ENCODE measurements at places on chromosomes 2 and 18.

GRCh38 chr2:64225491-64225890, 81.3 kb upstream of the PELI1 start:
- peak; percentile 68 for DNase-seq

DNA sequence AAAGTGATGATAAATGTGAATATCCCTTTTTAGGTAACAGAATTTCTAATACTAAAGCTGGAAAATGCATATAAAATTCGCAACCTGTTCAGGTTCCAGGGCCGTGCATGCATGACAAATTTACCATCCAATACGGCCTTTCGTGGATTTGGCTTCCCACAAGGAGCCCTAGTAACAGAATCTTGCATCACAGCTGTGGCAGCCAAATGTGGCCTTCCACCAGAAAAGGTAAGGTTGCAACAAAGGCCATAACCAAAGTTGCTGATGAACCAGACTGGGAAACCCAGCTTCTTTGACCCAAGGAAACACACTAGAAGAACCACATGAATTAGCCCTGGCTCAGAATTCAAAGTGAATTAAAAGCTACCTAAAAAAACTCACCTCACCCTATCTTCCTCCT, 49.6 kb upstream of the BZW1 start:
- no peak for DNase-seq

DNA sequence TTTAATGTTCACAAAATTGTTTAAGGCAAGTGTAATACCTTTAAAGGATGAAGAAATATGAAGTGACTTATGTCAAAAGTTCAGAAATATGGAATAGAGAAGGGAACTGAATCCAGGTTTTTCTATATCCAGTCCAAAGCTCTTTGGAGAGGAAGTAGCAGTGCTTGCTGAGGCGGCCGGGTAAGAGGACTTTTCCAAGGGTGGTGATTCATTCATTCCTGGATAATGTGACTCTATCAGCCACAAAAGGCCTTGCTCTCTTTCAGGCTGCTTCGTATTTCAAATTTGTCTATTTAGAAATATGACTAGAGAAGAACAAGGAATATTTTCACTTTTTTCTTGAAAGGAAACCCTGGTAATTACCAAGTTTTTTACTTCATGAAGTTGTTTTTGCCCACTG, 830.1 kb upstream of the ZEB2 start:
- no peak for DNase-seq

- DNase-seq = no peak
These were observed 62.1 kb downstream of the MEX3C start for GRCh38 chr18:51135364-51135763.

GRCh38 chr2:449246-450067, 161.6 kb upstream of the ALKAL2 start:
- no peak for DNase-seq

DNA sequence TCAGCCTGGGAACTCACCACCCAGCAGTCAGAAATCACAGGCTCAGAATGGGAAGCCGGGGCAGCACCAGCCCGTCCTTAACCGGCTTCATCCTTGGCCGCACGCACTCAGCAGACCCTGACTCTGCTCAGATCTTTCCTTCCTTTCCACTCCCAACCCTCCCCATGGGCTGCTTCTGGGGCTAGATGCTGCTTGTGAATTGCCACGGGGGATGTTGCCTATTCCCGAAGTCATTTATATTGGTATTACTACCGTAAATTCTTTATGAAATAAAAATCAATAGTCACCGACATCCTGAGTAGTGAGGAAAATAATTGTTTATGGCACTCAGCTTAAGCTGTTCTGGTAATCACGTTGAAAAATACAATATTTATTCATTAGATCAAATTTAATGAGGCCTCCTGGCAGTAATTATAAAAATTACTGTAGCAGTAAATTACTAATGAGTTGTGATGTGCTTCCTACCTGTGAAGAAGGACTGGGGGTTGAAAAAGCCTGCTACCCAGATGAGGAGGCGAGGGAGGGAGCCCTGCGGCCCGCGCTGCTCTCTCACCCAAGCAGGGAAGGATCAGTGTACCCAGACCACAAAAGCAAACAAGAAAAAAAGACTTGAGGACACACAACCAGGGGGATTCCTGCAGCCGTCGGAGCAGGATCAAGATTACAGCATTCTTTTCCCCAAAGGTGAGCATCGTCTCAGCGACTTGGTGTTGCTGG, 31.5 kb downstream of the CDCA7 start:
- no peak for DNase-seq

DNA sequence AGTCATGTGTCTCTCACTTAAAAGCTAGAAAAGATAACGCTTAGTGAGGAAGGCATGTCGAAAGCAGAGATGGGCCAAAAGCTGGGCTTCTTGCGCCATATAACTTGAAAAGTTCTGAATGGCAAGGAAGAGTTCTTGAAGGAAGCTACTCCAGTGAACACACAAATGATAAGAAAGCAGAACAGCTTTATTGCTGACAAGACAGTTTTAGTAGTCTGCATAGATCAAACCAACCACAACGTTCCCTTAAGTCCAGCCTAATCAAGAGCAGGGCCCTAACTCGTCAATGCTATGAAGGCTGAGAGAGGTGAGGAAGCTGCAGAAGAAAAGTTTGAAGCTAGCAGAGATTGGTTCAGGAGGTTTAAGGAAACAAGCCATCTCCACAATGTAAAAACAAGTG, 55.7 kb downstream of the GALNT1 start:
- no peak for DNase-seq

GRCh38 chr2:100906679-100907078, 86.7 kb downstream of the NPAS2 start:
- no peak for DNase-seq

- DNase-seq = peak; percentile 56
These were observed 17.3 kb upstream of the GTF2A1L start for GRCh38 chr2:48600204-48600813.

GRCh38 chr2:164992818-164993217, 37.5 kb upstream of the SLC38A11 start:
- peak; percentile 88 for DNase-seq

- DNase-seq = no peak
These were observed 753.4 kb upstream of the ACVR2A start for GRCh38 chr2:147091448-147091847.

GRCh38 chr2:148545390-148546256, 98.9 kb upstream of the EPC2 start:
- no peak for DNase-seq

GRCh38 chr2:23312996-23313606, 71.9 kb upstream of the KLHL29 start:
- DNase-seq = peak; percentile 55

GRCh38 chr18:14997357-14997756, 249.4 kb downstream of the ANKRD30B start:
- no peak for DNase-seq

GRCh38 chr2:173218326-173219056, 136.2 kb upstream of the CDCA7 start:
- DNase-seq = peak; percentile 61

GRCh38 chr18:23723121-23723520, 33.9 kb downstream of the LAMA3 start:
- DNase-seq = no peak

DNA sequence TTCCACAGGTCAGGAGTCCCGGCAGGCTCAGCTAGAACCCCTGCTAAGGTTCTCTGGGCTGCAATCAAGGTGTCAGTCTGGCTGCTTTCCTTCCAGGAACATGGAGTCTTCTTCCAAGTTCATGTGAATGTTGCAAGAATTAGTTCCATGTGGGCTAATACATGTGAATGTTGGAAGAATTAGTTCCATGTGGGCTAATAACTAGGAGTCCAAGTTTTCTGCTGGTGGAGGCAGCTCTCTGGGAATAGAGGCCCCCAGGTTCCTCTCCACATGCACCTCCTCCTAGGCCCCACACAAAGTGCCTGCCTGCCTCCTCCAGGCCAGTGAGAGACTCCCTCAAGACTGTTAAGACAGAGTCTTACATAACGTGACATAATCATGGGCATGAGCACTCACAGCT, 140.8 kb upstream of the SLC35G4 start:
- no peak for DNase-seq

DNA sequence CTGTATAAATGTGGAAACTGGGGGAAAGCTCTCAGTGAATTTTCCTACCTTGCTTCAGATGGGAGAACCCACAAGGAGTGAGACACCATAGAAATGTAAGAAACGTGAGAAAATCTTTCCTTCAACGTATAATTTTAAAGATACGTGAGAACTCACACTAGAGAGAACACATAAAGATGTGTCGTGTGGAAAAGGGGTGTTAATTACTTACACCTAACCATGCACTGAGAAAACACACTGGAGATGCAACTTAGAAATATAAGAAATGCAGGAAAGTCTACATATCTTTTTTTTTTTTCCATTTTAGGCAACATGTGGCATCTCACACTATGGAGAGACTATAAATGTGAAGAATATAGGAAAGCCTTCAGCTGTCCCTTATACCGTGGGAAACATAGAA, 352.9 kb upstream of the NETO1 start:
- DNase-seq = no peak

DNA sequence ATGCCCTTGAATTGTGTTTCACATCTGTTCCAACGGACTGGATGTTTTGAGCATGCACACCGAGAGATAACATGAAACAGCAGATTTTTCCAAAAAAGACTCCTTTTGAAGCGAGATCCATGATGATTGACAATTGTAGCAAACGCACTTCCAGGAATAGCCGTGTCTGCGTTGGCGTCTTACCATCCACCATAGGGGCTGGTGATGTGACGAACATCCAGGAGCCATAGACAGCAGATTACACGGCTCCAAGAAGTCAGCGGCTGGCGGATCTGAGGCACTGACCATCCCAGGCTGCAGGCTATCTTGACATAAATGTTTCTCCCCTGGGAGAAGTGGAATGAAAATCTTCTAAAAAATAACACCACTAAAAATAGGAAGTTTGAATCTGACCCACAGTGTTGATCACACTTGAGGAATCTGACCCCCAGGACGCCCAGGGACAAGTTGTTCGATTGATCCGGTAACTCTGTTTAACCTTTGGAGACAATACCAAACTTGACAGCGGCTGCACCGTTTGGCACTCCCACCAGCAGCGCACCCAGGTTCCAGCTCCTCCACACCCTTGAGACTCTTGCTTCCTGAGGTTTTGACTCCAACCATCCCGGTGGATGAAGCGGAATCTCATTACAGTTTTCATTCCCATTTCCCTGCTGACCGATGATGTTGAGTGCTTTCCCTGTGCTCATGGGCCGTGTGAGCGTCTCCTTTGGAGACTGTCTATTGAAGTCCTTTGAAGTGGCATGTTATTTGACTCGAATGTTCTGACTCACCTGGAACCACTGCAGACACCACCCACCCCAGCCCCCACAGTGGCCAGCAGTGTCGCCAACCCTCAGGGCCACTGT, 140.0 kb upstream of the GPC1 start:
- DNase-seq = no peak

DNA sequence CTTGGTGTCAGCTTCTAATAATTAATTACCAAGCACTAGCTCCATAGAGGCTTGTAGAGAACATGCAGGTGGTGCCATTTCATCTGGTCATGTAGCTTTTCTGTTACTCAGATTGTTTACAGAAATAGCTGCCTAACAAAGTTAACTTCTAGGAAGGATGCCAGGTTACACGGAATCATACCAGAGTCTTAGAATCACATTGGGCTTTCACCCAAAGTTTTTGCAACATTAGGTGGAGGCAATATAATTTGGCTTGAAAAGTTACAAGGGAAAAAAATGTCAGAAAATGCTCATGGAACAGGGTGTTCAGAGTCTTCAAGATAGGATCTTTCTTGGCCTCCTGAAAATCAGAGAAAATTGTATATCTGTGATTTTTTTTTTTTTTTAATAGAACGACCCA, 135.6 kb downstream of the ARHGAP15 start:
- DNase-seq = no peak

GRCh38 chr2:237384672-237385020, 29.3 kb downstream of the COL6A3 start:
- no peak for DNase-seq

GRCh38 chr2:234076451-234076850, 25.9 kb downstream of the SPP2 start:
- no peak for DNase-seq

DNA sequence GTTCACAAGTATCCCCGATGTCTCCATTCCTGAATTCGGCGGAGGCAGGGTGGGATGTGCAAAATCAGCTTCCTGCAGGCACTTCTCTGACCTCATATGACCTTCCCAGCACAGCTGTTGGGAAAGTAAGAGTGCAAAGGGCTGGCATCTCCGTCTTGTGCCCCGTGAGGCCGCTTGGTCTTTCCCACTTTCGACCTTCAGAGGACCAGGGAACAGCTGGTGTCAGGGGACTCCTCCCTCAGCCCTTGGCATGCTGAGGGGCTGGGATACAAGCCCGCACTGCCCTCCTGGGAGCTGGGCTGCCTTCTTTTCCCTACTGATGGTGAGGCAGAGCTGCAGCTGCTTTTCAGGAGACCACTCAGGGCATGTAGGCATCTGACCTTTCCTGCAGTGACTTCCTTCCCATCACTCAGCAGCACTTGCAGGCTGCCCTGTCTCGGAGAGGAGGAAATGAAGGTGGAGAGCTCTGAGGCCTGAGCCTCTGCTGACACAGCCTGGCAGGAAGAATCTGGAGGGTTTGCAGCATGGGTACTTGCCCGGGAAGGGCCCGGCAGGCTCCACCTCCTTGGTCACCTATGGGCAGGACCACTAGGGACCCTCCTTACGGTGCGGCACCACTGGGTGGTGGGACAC, 277.2 kb upstream of the HS6ST1 start:
- no peak for DNase-seq

DNA sequence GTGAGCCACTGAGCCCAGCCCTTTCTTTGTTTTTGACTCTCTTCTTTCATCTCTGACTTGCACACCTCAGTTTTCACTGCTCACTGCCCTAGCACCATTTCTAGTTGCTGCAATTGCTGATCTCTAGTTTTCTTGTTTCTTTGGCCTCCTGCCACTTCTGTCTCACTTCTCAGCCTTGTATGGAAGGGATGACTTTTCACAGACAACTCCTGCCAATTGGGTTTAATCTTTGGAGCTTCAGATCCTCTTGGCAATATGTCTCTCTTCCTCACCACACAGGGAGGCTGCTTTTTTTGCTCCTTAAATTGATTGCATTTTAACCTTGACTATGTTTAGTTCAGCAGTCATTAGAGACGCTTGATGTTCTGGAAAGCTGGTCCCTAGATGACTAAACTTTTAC, 323.1 kb downstream of the CTNNA2 start:
- DNase-seq = no peak

- no peak for DNase-seq
These were observed 66.5 kb downstream of the STK39 start for GRCh38 chr2:168180914-168181313.

GRCh38 chr2:10008809-10009176, 34.6 kb upstream of the KLF11 start:
- DNase-seq = no peak

DNA sequence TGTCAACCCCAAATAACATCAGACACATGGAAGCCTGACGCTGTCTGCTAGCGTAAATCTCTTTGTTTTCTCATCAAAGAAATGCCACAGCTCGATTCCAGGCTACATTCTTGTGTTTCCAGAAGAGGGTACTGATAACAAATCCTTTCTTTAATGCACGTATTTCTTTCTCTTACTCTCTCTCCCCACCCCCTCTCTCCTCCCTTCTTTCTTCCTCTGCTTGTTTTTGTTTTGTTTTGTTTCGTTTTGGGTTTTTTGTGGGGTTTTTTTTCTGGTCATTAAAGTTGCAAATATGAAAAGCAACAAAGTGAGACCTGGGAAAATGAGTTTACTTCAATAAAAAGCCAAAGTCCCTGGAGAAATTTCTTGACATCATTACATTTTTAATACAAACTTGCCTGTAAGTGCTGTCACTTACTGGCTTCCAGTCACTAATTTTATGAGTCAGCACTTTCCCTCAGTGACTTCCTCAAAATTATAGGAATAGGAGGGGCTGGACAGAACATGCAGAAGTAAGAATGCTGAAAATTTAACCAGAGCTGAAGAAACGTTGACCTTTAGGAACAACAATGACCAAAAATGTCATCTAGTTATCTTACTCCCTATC, 106.7 kb upstream of the NABP1 start:
- peak; percentile 75 for DNase-seq

Measured in A673 (cell line).